AG08396 (cell line): ENCODE measurements at places on chromosomes 11 and 22.

DNA sequence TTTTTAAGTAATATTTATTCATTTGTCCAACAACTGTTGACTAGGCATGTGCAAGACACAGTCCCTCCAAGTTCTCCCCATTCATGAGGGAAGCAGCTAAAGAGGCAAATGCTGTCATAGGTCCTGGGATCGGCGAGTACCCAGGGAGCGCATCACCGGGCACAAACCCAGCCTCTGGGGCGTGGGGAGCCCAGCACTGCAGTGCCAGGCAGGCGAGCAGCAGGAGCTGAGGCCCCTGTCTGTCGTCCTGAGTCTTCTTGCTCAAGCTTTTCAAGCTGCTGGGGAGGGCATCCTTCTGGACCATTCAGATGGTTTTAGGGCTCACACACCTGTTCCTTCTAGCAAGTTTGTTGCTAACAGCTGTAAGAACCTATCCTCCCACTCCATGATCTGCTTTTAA is 62.1 kb downstream of the PPFIA1 start:
- no peak for DNase-seq

DNA sequence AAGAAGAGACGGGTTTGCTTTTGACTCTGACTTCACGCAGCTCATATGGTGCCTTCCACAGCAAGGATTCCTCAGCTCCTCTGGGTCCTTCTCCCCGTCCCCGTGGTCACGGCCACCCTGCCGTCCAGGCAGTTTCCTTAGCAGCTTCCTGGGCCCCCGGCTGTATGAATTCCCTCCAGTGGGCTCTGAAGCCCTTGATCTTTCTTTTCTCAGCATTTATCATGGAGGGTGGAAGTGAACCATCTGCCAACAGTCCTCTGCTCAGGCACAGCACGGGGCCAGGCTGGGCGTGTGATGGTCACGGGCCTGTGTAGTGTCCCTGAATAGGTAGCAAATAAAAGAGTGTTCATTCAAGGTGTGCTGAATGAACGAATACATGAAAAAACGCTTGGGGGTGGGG is 782.4 kb downstream of the BRD1 start:
- DNase-seq = no peak

GRCh38 chr22:32348031-32348611 is 9.5 kb upstream of the RFPL3 start:
- no peak for DNase-seq

- DNase-seq = no peak
These were observed 8.5 kb downstream of the TIMP3 start for GRCh38 chr22:32809786-32810554.

- DNase-seq = no peak
These were observed 12.9 kb upstream of the SYTL2 start for GRCh38 chr11:85823816-85824215.

GRCh38 chr11:114110952-114111947 is 51.7 kb downstream of the ZBTB16 start:
- no peak for DNase-seq

DNA sequence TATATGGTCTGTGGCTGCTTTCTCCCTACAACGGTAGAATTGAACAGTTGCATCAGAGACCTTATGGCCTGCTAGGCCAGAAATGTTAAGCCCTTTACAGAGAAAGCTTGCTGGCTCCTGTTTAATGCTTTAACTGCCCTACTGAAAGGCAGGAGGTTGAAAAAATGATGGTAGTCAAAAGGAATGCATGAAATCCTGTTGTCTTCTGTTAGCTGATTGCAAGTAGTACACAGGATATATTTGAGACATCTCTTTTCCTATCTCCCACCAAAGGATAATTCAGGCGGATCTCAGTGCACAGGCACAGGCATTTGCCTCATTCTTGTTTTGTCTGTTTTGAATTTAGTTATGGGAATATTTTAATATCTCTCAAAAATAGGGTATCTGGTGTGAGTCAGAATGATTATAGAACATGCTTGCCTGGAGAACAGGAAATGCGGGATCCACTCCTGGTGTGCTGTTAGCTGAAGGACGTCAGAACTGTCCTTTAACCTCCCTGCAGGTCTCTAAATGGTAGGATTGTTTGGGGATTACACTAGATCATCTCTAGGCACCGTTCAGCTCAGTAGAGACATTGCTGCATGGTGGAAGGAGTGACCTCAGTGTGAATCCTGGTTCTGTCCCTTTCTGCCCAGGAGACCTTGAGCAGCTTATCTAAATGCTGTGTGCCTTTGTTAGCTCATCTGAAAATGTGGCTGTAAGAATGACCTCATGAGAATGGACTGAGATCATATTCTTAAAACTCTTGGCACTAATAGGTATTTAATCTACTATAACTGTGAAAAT is 49.5 kb downstream of the PACS1 start:
- no peak for DNase-seq

DNA sequence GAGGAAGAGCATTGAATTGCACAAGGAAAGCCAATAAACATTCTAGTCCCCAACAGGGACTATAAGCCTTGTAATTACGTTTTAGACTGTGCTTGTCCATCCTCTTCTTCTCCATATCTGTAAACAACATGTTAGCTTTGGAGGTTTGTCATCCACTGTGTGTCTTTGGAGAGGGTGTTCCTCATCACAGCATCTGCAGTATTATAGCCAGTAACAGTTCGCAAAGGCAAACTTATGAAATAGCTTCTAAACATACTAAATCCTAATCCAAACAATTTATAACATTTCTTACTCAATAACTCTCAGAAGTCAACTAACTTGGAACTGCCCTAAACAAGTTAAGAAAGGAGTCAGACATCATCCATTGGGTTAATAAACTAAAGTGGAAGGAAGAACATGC is 10.3 kb upstream of the BDNF start:
- DNase-seq = no peak

GRCh38 chr22:38035530-38035885 is 21.7 kb upstream of the PICK1 start:
- no peak for DNase-seq

- no peak for DNase-seq
These were observed 54.7 kb downstream of the NF2 start for GRCh38 chr22:29658176-29658575.

GRCh38 chr11:8671651-8672062 is 10.8 kb downstream of the TRIM66 start:
- DNase-seq = peak; percentile 38

- DNase-seq = no peak
These were observed 12.3 kb upstream of the SOX10 start for GRCh38 chr22:37996515-37997246.

- DNase-seq = no peak
These were observed 205.8 kb downstream of the CADM1 start for GRCh38 chr11:115298300-115299012.

GRCh38 chr11:10317776-10318526 is 13.1 kb downstream of the ADM start:
- no peak for DNase-seq

- DNase-seq = no peak
These were observed 13.6 kb downstream of the P2RY6 start for GRCh38 chr11:73285721-73286120.

GRCh38 chr22:22009661-22010060 is 27.1 kb upstream of the TOP3B start:
- no peak for DNase-seq

- DNase-seq = no peak
These were observed 16.9 kb upstream of the ALX4 start for GRCh38 chr11:44326615-44327475.
